ENCODE measurements at places on chromosomes 3 and 15.

GRCh38 chr3:190556351-190556750 is 42.5 kb downstream of the IL1RAP start:
- no peak for DNase-seq

DNA sequence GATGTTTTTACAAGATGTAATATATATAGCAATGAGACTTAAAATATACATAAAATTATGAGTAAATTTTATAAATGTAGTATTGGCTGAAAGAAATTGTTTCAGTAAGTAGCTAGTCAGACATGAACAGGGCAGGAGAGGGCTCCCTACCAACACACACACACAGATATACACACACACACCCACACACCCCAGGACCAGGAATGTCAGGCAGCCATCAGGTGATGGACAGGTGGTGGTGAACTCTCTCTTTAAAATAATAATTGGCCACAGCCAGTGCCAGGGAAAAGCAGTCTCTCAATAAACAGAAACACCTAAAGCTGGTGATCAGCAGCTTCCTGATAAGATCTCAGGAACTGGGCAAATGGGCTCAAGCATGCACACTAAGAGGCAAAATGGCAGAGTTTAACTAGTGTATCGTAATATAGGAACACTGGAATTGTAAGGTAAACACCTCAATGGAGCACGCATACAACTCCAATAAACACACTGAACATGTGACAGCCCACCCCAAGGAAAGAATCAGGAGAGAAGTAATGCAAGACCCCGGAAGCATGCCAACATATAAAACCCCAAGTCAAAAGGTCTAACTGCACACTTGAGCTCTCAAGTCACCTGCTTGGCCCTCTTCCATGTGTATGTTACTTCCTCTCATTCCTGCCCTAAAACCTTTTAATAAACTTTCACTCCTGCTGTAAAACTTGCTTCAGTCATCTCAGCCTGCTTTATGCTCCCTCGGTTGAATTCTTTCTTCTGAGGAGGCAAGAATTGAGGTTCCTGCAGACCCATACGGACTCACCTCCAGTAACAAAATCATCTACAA is 1034.1 kb upstream of the SEMA6D start:
- no peak for DNase-seq

DNA sequence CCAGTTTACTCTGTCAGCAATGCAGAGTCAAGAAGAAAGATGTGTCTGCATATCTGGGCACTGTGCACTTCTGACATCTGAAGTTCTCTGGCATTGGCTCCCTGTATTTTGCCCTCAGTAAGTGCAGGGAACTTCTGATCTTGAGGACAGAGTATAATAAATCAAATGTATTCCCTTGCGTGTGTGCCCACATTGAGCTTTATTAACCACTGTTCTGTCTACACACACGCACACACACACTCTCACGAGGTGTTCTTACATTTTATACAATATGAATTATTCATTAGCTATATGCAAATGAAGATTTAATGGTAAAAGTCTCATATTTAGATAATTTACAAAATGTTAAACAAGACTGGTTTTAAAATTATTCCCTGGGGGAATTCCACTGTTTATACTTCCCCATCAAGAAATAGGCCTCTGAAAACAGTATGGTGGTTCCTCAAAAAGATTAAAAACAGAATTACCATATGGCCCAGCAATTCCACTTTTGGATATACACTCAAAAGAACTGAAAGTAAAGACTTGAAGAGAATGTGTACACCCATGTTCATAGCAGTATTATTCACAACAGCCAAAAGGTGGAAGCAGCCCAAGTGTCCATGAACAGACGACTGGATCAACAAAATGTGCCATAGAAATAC is 24.6 kb upstream of the ANPEP start:
- no peak for DNase-seq

- no peak for DNase-seq
Observed at GRCh38 chr3:17129556-17129955, 244.8 kb downstream of the PLCL2 start.
